ENCODE measurements at places on chromosomes 2 and 18.

DNA sequence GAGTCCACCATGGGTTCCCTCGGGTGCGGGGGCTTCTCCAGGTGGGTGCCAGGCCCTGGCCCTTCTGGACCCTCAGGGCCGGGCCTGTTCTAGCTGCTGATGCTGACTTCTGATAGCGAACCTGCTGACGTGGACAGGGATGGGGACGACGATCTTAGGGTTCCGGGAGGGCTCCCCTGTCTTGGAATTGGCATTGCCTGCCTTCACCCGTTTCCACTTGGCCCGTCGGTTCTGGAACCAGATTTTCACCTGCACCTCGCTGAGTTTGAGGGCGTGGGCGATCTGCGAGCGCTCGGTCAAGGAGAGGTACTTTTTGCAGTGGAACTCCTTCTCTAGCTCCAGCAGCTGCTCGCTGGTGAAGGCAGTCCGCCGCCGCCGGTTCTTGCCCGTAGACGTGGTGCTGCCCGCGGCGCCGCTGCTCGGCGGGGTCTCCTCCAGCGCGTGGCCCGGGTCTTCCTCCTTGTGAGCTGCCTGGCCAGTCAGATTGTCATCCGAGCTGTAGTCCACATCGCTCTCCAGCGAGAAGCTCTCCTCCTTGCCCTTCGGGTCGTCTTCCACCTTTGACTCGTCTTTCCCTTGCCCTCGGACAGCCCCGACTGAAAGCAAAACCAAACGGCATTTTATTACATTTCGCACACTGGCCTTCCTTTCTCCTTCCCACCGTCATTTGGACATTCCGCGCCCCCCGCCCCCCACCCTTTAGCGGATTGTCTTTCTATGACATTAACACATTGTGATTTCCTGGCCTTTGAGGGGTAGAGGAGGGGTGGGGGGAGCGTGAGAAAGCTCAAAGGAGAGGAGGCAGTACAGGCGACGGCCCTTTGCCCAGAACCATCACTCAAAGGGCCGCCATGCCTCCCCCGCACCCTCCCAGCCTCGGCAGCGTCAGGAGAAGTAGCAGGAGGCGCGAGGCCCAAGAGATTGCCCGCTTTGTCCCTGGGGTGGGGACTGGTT lies 2.1 kb downstream of the GBX2 start:
- DNase-seq = no peak

DNA sequence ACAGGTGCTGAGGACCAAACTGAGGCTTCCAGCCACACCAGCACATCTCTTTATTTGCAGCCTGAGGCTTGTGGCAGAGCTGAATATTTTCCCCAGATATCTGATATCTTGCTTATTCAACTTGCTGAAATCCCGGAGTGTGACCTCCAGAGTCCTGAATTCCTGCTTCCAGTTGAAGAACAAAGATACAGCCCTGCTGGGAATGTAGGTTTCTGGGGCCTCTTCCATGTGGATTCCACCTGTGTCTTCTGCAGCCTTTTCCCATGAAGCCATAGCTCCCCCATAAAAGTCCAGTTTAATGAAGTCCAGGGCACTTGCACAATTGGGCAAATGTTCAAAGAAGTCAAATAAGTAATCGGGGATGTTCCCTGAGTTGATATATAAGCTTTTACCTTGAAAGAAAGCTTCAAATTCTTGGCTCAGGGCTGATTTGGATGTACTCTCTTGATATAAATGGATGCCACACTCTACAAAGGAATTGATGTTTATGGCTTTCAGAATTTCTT lies 14.9 kb downstream of the NLRC4 start:
- no peak for DNase-seq

DNA sequence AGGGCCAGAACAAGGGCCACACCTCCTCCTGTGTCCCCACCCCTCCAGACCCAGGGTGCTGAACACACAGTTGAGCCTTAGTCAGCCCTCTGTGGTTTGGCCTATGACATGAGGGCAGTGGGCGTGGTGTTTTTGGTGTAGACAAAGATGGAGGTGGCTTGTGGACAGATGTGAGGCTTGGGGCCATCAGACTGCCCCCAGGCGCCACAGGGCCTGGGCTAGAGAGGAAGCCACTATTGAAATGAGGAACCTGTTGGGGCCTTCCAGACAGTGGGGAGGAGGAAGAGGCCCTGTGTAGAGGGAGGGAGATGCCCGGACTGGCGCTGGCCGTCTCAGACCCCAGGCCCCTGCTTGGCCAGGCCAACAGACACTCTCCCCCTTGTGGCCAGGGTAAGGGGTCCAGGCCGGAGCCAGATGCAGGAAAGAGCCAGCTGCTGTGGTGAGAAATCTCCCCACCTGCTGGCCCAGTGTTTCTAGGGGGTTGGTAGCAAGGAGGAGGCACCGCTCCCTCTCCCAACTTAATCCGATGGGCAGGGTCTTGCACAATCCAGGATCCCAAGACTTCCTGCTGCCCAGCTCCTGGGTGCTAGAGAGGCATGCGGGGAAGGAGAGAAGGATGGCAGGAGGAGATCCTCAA lies 53.8 kb downstream of the SMAD7 start:
- no peak for DNase-seq

GRCh38 chr2:25960920-25961319 lies 21.4 kb downstream of the KIF3C start:
- no peak for DNase-seq

- DNase-seq = no peak
These were observed 3.5 kb upstream of the BCL2 start for GRCh38 chr18:63322908-63323634.

GRCh38 chr18:51514128-51514527 lies 316.6 kb upstream of the MEX3C start:
- no peak for DNase-seq

- no peak for DNase-seq
These were observed 116.3 kb downstream of the DHRS9 start for GRCh38 chr2:169185711-169186110.

DNA sequence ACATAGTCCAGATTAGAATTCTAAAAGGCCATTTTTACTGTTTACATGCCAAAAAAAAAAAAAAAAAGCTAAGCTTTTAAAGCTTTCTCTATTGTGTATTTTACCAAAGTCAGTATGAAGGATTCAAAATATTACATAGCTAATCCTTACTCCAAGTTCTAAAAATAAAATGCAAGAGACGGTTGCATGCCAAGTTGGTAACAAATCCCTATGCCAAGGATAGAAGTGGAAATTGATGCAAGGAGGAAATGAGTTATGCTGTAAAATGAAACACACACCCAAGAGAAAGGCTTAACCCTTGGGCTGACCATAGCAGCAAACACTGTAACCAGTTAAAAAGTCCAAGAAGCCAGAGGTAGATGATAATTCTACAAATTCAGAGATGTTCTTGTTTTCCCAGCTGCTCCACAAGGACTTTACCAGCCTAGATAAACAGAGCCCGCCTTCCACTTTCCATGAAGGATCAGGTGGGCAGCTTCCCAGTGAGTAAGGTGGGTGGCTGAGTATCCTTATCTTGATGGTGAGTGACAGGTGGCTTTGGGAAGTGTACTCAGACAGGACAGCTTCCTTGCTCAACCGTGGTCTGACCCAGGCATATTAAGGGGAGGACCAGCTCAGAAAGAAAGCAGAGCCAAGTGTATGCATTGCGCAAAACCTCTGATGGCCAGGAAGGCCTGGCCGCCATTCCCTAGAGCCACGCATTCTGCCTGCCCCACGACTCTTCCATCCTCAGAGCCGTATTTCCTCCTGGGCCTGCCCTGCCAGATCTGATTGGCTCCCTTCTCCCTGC lies 34.4 kb downstream of the ATP8B1 start:
- DNase-seq = no peak

GRCh38 chr18:74739926-74740325 lies 142.3 kb downstream of the ZNF407 start:
- no peak for DNase-seq

GRCh38 chr18:45738660-45739059 lies 14.7 kb downstream of the SLC14A1 start:
- DNase-seq = no peak

- DNase-seq = no peak
These were observed 22.8 kb downstream of the CRACDL start for GRCh38 chr2:98912957-98913915.

DNA sequence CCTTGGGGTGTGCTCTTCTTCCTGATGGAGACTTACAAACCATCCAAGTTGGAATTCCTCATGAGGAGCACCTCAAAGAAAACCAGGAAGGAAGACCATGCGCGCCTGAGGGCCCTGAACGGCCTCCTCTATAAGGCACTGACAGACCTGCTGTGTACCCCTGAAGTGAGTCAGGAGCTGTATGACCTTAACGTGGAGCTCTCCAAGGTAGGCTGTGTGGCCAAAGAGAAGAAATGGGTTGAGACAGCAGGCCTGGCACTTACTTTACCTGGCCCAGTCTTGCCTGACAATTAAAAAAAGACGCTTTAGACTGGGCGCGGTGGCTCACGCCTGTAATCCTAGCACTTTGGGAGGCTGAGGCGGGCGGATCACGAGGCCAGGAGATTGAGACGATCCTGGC lies 3.1 kb downstream of the RBFA start:
- no peak for DNase-seq

- no peak for DNase-seq
These were observed 30.9 kb downstream of the STK39 start for GRCh38 chr2:168216351-168217005.

GRCh38 chr2:74821177-74822126 lies 12.5 kb upstream of the HK2 start:
- DNase-seq = no peak

GRCh38 chr2:232026910-232027309 lies 65.4 kb downstream of the DIS3L2 start:
- no peak for DNase-seq

- no peak for DNase-seq
These were observed 109.5 kb downstream of the CABYR start for GRCh38 chr18:24248359-24248758.

- DNase-seq = no peak
These were observed 47.9 kb downstream of the BOLA3 start for GRCh38 chr2:74099835-74100234.

- DNase-seq = no peak
These were observed 298.5 kb upstream of the CELF4 start for GRCh38 chr18:37864122-37864521.

DNA sequence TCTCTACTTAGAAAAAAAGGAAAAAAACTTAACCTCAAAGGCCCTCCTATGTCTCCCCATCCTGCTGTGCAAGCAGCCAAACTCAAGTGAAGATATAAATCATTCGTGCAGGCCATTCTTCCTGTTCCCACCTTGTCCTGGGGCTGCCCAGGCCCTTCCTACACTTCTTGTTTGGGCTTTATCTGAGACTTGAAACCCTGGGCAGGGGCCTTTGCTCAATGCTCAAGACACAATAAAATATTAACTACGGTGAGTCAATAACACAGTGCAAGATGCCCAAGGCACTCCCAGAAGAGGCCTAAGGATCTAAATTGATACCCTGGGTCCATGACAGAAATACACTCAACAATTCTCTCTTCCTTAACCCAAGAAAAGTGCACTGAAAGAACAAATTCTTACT lies 67.6 kb downstream of the TBC1D8 start:
- no peak for DNase-seq

- DNase-seq = no peak
These were observed 136.2 kb upstream of the ARHGAP28 start for GRCh38 chr18:6593142-6593885.

GRCh38 chr2:10537522-10538199 lies 89.5 kb upstream of the ODC1 start:
- no peak for DNase-seq

GRCh38 chr18:35782926-35783325 lies 189.6 kb upstream of the RMP24 start:
- no peak for DNase-seq

GRCh38 chr2:47008381-47009252 lies 93.0 kb upstream of the MCFD2 start:
- no peak for DNase-seq

Data from activated naive CD8-positive, alpha-beta T cell treated with anti-CD3 and anti-CD28 coated beads, Interleukin-2, amount 50 U/mL, for 16 hours (primary cell).